ENCODE measurements at places on chromosomes 3 and 15.

DNA sequence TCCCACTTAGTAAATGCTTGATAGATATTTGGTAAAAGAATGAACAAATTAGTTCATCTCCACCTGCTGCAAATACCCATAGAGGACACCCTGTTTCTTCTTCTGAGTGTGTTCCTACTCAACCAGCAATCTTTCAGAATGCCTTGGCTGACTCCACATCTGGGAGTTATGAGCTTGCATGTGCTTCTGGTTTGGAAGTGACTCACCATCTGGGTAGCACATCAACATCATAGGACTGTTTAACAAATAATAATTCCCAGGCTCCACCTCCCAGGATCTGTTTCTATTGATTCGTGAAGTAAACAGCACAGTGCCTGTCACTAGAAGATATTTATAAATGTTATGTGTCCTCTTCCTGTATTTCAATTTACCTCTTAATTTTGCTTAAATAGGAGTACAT, 580.1 kb downstream of the ROBO2 start:
- DNase-seq = no peak

- no peak for DNase-seq
Measured at GRCh38 chr3:111648991-111649579, 53.9 kb upstream of the ZBED2 start.

DNA sequence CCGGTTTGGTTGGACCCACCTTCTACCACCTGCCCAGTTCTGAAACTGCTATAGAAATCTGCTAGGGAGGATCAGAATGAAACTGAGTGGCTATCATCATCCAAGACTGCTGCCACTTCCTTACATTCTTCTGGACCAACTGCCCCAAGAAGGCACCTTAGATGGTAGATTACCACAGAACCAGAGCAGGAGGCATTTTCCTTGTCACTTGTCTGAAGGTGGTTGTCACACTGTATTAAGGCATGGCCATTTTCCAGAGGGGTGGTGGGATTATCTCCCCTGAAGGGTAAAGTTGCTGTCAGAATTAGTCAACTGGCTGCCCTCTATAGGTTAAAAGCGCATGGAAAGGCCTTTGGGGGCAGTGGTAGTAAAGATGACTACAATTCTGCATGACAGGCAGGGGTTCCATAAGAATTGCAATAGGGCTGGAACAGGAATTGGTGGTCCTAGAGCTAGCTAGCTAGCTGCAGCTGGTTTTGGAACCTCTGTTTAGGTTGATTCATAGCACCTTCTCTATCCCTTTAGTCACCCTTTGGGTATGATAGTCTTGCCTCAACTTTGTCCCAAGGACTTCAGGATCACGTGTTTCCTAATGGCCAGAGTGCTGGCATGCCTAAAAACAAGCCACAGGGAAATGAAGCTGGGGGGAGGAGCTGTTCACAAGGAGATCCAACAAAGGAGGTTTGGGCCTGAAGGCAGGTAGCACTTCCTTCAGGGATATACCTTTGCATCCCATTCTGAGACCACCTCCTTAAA, 4.8 kb upstream of the CSPG5 start:
- DNase-seq = no peak

DNA sequence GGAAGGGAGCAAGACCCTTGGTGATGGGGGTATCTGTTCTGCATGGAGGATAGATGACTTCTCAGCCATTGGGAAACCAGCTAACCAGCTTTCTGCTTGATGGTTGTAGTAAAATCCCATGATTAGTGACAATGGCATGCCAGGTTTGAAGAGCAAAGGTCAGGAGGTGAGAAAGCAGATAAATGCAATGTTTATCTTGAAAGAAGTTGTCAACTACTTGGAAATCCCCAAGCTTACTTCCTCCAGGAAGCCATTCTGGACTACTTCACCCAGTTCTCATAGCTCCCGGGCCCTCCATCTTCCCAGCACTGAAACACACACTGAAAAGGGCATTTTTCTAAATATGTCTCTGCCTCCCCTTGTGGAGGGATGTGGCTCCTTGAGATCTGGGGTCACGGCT, 51.3 kb downstream of the SMAD3 start:
- DNase-seq = no peak

- DNase-seq = no peak
Measured at GRCh38 chr15:76566276-76566675, 229.7 kb downstream of the ISL2 start.

DNA sequence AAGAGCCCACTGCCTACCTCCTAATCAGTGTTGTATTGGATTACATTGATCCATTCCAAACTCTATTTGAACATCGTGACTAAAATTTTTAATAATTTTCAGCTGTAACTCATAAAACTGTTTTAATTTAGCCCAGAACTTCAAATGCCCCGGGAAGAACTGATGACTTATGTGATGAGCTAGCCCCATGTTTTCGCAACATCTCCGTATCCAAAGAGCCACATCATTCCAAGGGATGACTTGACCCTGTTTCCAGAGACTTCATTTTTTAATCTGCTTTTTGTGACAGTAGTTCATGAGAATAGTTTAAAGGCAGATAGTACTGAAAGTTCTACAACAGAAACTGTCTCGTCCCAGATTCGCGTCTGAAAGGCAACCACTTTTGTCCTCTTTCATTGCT, 97.4 kb downstream of the STAC start:
- no peak for DNase-seq
